NCI-H748 treated with DMSO at 0.1 percent for 48 hours (cell line): ENCODE measurements at places on chromosomes 5 and 9.

DNA sequence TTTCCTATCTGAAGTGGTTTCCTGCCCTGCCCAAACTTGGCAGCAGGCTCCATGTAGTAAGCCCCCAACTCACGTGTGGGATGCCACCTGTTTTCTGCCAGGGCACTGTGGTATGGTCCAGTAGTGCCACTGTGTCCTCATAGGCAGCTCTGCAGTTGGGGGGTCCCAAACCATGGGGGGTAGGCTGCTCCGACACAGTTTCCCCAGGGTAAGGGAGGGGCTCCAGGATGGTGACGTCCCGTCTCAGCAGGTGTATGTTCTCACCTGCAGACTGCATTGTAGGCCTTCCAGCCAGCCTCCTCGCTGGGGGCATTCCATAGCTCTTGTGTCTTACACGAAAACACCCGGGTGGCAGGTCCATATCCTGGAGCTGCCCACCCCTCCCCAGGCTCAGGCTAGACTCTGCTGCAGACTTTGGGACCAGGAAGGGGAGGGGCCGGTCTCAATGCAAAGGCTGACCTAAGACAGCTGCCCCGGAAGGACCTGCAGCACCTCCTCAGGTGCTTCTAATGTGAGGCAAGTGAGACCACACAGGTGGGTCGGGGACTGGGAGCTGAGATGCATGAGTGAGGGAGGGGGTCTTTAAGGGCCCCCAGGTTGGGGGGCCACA is 330.5 kb upstream of the IRX4 start:
- DNase-seq, result no peak

DNA sequence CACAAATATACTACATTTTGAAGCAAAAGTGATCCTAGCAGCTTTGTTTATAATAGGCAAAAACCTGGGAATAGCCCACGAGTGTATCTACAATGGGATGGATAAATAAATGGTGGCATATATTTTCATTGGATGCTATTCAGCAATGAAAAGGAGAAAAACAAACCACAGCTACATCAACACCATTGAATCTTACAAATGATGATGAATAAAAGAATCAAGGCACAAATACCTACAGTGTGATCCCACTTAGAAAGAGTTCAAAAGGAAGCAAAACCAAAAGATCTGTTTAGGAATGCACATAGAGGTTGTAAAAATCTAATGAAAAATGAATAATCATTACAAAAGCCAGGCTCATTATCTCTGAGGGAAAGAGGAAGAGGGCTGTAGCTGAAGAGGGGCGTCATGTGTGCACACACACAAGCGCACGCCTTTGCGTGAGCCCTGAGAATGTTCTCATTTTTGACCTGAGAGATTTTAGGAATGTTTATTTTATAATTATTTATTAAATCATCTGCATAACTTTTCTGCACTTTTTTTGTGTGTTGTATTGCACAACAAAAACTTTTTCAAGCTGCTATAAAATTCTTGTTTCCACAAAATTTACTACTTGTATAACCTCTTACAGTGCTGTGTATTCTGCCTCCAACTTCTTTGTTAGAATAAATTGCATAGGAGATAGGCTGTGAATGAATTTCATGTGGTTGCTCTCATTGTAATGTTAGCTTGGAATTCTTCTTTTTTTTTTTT is 5.9 kb upstream of the RHOBTB3 start:
- DNase-seq, result no peak

GRCh38 chr9:116204252-116204882 is 50.8 kb downstream of the PAPPA start:
- no peak for DNase-seq

DNA sequence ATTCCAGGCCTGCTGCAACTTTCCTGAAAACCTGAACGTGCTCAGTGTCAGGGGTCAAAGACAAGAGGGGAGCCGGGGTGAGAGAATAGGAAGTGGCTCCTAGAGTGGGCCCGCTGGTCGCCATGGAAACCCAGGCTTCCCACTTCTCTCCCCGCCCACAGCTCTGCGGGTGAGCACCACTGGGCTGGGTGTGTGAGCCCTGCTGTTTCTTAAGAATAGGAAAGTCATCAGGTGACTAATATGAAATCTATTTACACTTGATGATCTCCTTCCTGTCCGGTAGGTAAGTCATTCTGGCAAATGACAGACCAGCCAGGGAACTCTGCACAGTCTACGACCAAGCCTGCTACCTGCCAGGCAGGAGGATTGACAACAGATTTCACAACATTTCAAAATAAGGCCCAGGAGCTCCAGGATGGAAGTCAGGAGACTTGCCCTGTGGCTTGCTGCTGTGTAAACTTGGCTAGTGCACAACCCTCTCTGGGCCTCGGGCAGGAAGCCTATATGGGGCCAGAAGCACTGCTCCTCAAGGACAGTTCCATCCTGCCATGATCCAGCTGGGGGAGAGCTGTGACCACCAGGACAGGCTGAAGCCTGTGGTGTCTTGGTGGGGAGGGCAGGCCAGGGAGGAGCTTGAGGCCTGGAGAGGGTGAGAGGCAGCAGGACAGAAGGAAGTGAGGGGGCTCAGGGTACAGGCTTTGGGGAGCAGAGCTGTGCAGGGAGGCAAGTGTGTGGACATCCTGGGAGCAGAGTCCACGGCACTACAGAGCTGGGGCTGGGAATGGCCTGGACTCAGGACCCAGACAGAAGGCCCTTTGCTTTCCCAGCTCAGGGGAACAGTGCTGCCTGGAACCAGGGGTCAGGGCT is 60.6 kb downstream of the SHB start:
- DNase-seq, result peak; percentile 26

DNA sequence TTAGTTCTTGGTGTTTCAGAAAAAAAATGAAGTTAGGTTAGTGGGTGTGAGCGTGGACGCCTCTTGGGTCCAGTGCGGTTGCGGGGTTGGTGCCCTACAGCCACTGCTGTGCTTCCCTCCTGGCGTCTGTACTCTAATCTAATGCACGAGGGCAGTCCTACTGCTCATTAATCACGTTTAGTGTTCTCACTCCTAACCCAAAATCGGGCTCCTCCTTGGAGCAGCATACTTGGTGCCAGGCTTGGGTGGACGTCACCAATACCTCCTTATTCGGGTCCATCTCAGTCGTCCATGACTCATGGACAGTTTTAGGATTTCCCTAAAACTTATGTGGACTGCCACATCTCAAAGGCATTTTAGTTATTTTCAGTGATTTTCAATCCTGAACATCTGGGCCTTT is 41.6 kb downstream of the TRIO start:
- DNase-seq, result no peak

- no peak for DNase-seq
Observed at GRCh38 chr5:33999978-34000377, 7.9 kb downstream of the AMACR start.

DNA sequence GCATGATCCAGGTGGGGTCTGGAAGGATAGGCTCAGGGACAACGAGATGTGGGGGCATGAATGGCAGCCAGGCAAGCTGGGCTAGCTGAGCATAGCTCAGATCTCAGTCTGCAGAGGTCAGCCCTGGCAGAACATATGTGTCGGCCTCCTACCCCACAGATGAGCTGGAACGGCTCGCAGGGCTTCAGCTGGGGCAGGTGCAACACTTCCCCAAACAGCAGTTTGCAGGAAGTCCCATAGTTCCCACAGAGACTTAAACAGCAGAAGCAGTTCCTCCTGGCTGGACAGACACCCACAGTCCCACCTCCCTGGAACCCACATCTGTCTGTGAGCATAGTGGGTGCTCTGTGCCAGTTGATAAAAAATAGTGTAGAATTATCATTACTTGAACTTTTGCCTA is 404.6 kb downstream of the GADD45G start:
- DNase-seq, result no peak

DNA sequence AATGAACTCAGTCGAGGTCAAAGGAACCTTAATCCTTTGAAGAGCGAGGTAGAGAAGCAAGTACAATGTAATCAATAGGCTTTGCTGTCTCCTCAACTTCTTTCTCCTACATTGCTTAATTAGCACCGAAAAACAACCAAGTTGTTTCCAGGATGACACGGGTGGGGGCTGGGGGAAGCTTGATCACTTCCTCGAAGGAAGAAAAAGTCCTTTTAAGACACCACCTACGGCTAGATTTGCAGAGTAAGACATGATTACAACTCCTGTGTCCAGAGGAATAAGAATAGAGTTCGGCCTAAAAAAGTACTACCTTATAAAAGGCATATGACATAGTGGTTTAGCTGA is 811 bp upstream of the ARRDC3 start:
- DNase-seq, result peak; percentile 81

- no peak for DNase-seq
Observed at GRCh38 chr5:80259511-80260203, 3.8 kb upstream of the SERINC5 start.

DNA sequence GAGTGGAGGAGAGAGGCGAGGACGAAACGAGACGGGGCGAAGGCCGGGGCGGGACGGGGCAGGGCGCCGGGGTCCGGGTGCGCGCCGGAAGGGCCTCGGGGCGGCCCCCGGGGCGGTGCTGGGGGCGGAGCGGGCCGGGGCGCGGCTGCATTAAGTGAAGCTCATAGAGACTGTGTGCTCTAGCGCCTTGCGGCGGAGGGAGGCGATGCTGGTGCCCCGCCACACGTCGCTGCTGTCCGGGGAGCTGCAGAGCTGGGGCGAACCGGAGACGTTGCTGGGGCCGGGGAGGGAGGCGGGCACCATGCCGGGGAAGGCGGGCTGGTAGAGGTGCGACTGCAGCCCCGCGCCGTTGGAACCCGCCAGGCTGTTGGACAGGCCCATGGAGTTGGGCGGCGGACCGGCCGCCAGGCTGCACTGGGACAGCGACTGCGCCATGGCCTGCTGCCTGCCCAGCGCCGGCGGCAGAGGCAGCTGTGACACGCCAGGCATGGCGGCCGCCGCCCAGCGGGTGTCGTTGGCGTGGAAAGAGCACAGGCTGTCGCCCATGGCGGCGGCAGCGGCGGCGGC is 8.3 kb downstream of the OTP start:
- peak; percentile 56 for DNase-seq

DNA sequence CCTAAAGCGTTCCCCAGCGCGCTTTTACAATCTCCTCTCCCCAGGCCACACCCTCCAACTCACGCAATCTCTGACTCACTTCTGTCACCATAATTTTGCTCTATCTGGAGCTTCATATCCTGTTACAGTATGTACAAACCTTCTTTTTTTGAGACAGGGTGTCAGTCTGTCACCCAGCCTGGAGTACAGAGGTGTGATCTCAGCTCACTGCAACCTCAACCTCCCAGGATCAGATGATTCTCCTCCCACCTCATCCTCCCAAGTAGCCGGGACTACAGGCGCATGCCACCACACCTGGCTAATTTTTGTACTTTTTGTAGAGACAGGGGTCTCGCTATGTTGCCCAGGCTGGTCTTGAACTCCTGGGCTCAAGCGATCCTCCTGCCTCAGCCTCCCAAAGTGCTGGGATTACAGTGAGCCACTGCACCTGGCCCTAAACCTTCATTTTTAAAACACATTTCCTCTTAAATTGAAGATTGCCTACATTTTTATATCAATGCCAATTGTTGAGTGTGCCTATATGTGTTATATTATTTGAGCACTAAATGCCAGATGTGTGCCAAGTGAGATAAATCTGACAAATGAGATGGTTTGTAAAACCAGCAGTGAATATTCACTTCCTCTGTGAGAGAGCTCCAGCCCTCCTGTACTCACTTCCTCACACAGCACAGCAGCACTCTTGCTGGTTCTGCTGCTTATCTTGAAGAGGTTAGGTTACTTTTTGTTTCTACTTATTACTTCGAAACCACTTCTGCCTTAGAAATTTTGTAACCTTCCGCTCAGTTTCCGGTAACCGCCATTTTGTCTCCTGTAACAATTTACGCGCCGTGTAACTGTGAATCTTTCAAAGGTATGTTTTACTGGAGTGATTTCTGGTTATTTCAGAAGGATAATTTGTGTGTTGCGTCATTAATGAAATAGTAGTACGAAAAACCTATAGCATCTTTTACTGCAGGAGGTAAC is 57.9 kb downstream of the DOCK8 start:
- DNase-seq, result no peak
